ENCODE measurements at places on chromosomes 3 and 15.

DNA sequence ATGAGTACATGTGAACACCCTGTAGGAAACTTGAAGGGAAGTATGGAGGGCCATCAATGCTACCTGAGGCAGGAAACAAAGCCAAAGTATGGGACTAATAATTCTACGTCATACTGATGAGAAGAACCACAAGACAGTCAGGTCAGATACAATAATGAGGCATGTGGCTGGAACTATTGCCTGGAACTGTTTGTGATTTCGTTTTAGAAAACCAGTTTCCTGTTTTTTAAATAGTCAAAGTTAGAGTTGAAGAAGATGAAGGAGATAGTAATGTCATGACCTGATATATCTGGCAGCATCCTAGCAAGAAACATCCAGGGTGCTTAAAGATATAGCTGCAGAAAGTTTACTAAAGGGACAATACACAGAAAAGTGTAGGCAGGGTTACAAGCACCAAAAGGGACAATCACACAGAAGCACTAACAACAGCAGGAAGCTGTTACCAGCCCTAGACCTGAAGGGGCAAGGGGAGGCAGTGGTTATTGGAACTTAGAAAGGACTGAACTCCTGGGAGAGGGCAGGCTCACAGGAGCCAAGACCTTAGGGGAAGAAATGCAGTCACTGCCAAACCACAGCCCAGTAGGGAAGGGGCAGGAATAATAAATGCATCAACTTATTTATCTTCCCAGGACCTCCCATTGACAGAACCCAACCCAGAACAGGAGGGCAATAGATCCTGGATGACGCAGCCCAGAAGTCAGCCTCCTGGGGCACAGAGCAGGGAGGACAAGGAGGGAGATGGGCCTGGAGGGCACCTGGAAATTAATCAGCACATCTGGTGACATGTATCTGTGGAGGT, 302.1 kb upstream of the STT3B start:
- DNase-seq, result no peak

- DNase-seq, result no peak
These were observed 111.7 kb upstream of the KLF13 start for GRCh38 chr15:31214864-31215489.

DNA sequence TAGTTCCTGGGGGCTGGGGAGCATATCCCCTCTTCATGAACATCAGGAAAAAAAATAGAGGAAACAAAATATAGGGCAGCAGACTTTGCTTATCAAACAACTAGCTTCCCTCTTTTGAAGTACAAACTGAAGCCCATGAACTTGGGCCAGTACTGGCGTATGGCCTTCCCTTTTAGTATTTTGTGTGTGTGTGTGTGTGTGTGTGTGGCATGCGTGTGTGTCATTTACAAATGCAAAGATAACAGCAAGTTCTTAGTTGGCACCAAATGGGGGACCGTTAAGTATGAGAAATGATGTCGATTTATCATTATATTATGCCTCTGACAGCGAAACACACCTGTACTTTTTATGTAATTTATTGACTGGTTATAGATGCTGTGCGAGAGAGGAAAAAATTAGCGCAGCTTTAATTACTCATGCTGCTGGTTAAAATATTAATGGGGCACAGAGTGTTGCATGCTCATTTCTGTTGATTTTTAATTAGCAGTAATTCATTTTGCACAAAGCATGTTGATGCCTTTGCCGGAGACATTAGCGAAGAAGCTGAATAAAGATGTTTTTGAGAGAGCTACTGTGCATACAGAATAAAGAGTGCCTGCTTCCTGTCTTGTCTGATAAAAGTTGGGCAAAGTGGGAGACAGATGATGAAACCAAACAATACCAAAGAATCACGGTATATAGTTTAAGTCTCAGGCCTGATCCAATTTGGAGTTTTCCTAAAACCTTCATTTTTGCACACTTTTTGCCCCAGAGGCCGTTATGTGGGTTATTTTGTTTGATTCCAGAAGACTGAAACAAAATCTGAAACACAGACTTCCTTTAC, 297.1 kb downstream of the SATB1 start:
- no peak for DNase-seq

DNA sequence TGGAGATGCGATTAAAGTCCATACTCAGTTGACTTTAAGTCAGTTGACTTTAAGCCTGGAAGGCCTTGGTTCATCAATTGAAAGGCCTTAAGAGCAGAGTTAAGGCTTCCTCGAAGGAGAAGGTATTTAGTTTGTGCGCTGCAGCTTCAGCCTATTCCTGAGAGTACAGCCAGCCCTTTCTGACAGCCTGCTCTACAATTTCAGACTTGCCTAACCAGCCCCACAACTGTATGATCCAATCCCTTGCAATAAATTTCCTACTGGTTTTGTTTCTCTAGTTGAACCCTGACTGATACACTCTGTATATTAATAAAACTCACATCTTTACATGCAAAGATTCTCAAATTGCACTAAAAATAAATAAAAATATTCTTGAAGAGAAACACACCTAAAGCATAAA, 66.1 kb upstream of the RORA start:
- no peak for DNase-seq

DNA sequence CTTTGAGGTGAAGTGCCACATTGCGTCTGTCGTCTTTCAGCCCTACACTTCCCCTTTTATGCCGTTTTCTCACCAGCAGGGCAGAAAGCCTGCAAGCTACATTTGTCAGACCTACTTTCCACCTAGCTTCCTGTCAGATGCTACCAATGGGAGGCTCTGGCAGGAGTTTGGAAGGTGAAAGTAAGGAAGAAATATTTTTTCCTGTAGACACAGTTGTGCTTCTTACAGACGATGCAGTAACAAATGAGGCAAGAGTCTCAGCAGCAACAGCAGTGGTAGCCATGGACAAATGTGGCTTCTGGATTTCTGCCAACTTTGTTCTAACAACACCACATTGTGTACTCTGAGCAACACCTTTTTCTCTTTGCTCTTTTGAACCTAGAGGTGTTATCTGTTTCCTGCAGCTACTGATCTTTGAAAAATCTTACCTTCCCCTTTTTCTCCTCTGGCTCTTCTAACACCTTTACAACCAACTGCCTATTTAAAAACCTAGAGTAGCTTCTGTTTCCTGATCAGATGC, 70.6 kb upstream of the STT3B start:
- DNase-seq, result peak; percentile 27

- no peak for DNase-seq
These were observed 928.2 kb downstream of the EPHA3 start for GRCh38 chr3:90035643-90036042.

- DNase-seq, result no peak
These were observed 187.6 kb downstream of the NLGN1 start for GRCh38 chr3:173584838-173585831.

- DNase-seq, result no peak
These were observed 85.0 kb downstream of the HES1 start for GRCh38 chr3:194220901-194221326.

DNA sequence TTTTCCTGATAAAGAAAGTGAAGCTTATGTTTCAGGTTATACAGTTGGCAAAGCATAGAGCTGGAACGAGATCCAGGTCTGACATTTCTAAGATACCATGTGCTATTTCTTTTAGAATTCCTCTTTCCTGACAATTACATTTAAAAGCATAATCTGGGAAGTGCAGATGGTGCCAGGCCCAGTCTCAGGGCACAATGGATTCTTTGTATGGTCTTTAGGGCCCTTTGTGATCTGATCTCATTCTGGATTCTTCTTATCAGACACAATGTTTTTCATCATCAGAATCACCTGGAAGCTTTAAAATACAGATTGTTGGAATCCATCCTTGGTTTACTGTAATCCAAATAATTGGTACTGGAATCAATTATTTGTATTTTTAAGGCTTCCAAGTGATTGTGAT, 18.6 kb upstream of the GLCE start:
- DNase-seq, result no peak

DNA sequence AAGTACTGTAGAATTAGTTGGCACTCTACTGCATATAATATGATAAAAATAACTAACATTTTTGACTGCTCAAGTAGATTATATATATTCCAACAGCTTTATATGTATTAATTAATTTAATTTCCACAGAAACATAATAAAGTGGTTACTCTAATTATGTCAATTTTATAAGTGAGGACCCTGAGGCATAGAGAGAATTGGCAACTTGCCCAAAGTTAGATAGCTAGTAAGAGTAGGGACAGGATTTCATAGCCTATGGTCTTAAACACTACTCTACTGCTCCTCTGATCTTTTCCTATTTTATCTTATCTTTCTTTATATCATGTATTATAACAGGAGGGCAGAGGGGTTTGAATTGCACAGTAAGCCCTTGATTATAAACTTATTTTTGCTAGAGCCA, 418.7 kb upstream of the SGO1 start:
- DNase-seq, result no peak

- DNase-seq, result no peak
These were observed 3.6 kb downstream of the PRICKLE2 start for GRCh38 chr3:64221571-64222257.

GRCh38 chr3:126664591-126665214, 9.8 kb upstream of the TXNRD3 start:
- no peak for DNase-seq

- no peak for DNase-seq
These were observed 187.0 kb downstream of the CDIN1 start for GRCh38 chr15:36766449-36766848.

DNA sequence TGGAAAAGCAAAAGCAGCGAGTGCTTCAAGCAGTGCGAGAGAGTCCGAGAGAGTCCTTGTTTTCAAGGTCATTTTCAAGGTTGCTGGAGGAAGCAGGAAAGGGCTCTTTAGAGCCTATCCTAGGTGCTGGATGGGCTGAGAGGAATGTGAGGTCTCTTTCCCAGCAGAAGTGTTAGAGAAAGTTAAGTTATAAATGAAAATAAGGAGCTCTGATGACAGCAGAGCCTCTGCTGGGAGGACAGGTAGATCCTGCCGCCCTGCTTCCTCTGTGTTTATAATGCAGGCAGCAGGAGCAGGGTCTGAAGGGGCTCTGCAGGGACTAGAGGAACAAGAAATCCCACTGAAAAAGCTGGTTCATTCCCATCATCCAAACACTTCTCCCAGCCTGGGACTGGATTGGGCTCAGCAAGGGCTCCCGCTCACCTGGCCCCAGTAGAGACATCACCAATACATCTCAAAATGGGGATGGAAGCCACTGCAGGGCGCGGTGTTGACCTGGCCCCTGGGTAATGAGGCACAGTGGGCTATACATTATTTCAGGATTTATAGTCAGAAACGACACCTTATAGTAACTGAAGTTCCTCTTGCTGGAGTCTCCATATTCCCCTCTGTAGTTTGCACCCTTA, 41.5 kb upstream of the RAB6B start:
- no peak for DNase-seq

DNA sequence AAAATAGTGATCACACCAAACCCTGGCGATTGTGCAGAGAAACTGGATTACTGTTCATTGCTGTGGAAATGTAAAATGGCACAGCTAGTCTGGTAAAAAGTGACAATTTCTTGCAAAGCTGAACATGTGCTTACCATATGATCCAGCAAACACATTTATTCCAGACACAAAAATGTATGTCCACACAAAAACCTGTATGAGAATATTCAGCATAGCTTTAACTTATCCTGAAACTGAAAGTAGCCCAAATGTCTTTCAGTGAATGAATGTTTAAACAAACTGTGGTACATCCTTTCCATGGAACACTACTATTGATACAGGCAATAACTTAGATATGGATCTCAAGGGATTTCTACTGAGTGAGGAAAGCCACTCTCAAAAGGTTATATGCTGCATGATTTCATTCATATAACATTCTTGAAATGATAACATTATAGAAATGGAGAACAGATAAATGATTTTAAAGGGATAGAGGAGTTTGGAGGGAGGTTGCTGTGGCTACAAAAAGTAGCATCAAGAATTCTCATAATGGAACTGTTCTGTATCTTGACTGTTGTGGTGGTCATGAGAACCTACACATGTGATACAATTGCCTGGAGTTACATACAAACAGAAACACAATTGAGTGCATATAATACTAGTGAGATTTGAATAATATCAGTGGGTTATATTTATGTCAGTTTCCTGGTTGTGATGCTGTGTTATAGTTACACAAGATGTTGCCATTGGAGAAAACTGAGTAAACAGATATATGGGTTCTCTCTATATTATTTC, 70.7 kb upstream of the DPH6 start:
- DNase-seq, result no peak

GRCh38 chr3:162769564-162769963, 1273.0 kb downstream of the OTOL1 start:
- no peak for DNase-seq

DNA sequence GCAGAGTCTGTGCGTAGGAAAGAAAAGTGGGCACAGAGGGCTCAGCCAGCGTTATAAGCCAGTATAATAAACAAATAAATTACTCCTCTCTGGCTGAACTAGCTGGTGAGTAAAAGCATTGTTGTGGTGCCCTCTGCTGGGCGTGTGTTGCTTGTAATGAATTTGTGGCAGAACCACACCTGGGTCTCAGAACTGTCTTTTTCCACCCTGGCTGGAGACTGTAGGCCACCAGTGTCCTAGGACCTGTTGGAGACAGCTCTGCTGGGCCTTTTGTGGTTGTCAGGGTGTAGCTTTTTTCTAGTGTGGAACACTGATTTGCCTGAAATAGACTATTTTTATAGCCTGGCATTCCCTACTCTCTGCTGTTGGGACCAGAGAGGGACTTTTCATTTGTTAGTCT, 130.5 kb upstream of the EIF1B start:
- peak; percentile 18 for DNase-seq

GRCh38 chr3:52498137-52499054, 3.3 kb downstream of the STAB1 start:
- DNase-seq, result no peak

DNA sequence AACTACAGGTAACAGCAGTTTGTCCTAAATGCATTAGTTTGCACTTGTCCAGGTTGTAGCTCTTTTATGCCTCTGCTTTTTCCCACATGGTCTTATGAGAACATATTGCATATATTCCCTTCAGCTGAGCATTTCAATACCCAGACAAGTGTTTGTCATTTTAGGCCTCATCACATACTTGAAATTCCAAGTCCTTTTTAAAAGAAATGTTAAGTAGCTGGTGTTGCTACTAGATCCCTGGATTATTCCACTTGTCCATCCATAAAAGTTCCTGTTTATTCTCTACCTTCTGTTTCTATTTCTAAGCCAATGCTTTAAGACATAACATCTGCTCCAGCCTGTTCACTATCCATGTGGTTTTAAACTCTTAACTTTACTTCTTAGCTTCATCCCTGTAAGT, 128.4 kb downstream of the NECTIN3 start:
- no peak for DNase-seq

- DNase-seq, result no peak
These were observed 107.4 kb downstream of the UBE3A start for GRCh38 chr15:25331404-25331803.
